Right cardiac atrium (tissue), 5 donors: ENCODE measurements at places on chromosomes 7 and 10. TPM values are rescaled to one million over a fixed set of nuclear protein-coding genes. Genes with fewer than 3 reads are reported as not detected.

METTL27 gene
- 0.64 TPM for total RNA-seq

CNOT4 gene
- 33.1 TPM for total RNA-seq

EBF3 gene
- total RNA-seq = 9.7 TPM

ADIRF gene
- total RNA-seq = 122 TPM

WAPL gene
- 22.0 TPM for total RNA-seq

SRRM3 gene
- 21.8 TPM for total RNA-seq

ODAD2 gene
- 0.29 TPM for total RNA-seq

IFT22 gene
- 26.4 TPM for total RNA-seq

TACR2 gene
- total RNA-seq = 0.28 TPM

PLEKHS1 gene
- total RNA-seq = not detected

VSTM2A gene
- not detected for total RNA-seq

TRIM50 gene
- total RNA-seq = 0.17 TPM

MUC12 gene
- total RNA-seq = not detected
